ENCODE measurements at places on chromosomes 7 and 10.

DNA sequence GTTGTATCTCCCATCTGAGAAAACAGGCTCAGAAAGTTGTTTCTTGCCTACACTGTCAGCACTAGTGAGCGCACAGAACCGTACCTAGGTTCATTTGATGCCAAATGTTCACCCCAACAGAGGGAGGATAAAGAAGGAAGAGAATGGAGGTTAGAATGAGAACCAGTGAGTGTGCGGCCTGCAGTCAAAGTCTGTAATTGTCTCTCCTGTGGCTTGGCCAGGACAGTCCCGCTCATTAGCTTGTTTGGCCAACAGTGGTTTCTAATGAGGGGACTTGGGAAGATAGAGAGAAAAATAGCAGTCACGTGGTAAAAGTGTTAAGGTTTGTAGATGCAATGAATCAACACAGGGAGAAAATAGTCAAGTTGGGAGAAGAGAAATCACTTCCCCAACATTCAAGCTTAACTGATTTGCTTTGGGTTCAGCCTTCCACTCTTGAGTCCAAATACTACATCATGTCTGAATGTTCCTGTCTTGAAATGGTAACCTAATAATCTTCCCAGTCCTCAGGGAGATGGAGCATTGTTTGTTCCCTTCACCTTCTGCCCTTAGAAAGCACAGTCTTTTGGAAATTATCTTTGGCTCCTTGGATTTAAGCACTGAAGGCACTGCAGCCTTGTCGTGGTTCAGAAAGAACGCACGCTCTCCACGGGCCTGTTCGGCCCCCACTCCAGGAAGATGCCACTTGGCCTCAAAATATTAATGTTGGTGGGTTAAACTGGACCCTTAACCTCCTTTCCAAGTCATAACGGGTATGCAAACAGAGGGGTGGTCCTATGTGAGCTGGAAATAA, 360.4 kb upstream of the ZNF32 start:
- no peak for DNase-seq

DNA sequence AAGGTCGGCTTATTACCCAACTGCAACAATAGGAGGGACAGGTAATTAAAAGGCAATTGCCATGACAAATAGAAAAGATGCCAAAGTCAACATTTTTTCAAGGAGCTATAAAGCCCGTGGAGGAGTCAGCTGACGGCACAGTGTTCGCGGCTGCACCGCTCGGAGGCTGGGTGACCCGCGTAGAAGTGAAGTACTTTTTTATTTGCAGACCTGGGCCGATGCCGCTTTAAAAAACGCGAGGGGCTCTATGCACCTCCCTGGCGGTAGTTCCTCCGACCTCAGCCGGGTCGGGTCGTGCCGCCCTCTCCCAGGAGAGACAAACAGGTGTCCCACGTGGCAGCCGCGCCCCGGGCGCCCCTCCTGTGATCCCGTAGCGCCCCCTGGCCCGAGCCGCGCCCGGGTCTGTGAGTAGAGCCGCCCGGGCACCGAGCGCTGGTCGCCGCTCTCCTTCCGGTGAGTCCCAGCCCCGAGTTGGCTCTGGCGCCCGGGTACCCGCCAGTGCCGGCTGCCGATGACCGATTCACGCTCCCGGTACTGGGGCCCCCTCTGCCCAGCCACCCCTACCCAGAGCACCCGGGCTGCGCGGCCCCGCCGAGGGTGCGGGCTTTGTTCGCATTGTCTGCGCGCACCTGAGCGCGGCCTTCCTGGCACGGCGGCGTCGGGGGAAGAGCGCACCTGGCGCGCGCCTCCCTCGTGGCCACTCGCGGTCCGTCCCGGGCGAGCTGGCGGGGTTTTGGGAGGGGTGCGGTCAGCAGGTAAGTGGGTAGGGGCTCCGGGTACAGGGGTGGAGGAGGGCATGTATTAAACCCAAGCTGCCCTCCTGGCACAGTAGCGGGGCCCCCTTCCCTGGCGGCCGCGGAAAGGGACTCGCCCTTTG, at the start of gene VWA2:
Gene VWA2, plus strand, starts transcription at position 138 of the 877 bp plus-strand sequence. CDS start 9,460 bp downstream, outside the sequence.
- DNase-seq = peak; percentile 6

DNA sequence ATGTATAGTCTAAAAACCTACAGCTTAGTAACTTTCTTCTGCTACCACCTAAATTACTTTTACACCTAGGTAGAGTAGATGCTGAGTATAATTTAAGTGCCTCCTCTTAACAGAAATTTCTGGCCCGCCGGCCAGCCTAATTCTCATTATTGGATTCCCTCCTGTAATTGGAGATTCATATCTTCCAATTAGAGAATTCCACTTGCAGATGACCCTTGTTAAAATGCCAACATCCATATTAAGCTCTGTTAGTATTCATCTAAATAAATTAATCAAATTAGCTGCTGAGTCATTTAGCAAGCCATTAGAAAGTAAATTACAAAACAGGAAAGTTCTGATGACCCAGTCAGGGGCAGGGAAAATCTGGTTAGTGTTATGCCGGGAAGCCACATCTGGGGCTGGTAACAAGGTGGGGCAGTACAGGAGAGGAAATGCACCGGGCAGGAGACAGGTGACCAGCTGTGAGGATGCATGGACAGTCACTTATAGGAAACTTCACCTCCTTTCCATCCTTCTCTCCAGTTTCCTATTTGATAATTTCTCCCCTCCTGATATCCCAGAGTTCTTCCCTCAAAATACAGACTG, 82.8 kb downstream of the ORC5 start:
- DNase-seq = no peak

- DNase-seq = no peak
Measured at GRCh38 chr7:66535414-66536329, 93.0 kb upstream of the KCTD7 start.

GRCh38 chr7:100896732-100897608, 1.3 kb upstream of the ACHE start:
- DNase-seq = peak; percentile 73

DNA sequence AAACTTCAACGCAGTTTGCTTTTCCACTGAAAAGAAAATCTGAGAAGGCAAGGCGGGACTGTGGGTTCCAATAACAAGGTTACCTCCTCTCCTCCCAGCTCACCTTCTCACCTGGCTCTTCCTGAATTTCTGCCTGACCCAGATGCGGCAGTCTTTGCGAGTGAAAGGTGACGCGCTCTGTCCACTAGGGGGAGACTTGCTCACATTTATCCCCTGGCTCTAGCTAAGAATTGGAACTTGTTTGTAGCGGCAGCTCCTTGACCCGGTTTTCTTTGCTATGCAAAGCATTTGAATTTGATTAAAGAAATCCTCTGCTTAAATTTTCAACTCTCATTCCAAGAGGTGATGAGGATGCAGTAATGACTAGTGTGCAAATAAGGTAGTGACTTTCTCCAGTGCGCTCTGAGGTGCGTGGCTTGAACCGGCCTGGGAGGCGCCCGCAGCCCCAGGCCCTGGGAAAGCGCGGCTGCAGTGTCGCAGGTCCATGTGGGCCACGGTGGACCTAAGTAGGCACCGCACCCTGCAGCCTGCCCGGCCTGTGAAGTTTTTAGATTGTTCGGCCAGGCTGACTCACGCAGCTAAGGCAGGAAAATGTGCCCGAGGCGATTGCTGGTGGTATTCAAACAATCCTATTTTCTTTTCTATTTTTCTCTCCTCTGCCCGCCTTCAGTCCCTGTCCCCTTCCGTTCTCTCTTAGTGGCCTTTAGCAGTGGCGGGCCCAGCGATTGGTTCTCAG, 336.9 kb upstream of the NPSR1 start:
- peak; percentile 42 for DNase-seq

DNA sequence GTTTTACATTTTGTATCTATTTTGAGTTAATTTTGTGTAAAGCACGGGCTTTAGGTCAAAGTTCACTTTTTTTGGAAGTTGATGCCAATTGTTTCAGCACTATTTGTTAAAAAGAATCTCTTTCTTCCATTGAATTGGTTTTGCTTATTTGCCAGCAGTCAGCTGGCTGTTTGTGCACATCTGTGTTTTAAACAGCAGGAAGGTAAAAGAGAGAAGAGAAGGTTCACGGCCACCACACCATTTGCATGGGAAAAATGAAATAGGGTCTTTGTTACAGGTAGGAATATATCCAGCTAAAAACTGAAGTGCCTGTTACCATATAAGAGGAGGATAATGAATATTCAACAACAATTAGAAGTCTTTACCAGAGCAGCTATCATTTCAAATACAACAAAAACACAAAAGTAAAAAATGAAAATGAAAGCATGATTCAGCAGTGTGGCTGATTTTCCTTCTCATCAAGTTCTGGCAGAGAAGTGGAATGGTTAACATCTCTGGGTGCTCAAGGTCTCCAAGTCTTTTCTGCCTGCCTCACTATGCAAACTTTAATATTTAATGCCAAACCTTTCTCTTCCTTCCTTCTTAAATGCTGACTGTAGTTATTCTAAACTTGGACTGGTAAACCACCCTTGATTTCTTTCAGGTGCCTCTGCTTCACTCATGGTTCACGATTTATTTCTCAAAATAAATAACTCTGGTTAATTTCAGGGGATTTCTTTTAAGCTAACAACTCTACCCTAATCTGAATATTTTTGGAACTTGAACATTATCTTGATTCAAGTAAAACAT, 841.5 kb downstream of the GRM8 start:
- no peak for DNase-seq

- DNase-seq = no peak
Measured at GRCh38 chr10:118483496-118483895, 112.0 kb downstream of the PRLHR start.

DNA sequence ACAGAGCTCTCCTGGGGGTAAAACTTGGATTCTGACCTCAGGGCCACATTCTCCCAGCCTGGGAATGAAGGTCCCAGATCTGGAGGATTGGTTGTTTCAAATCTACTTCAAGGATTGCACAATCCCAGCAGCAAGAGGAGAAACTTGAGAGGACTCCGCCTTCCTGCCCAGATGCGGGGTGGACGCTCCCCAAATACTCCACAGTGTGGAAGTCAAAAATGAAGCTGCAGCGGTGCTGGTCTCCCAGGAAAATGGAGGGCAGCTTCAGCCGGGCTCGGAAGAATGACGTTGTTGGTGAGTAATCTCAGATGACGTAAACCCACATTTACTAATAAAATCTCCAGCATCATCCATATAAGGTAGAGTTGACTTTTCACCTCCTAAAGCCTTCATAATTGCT, 31.5 kb upstream of the PPP2R2D start:
- DNase-seq = no peak

DNA sequence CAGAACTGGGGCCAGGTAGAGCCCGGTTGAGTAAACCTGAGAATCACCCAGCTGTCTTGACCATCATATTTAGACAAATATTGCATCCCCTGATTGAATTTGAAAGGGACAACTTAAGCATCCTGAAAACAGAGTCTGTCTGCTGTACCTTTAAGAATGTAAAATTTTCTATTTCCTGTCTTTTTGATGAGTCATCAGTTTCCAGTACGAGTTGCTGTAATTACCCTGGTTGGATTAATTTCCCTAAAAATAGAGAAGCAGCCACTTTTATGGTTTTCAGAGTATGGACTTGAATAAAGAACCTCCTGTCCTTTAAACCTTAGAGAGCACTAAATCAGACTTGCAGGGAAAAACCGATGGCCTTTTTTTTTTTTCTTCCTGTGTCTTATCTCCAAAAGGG, 164.6 kb upstream of the SH2B2 start:
- DNase-seq = no peak

DNA sequence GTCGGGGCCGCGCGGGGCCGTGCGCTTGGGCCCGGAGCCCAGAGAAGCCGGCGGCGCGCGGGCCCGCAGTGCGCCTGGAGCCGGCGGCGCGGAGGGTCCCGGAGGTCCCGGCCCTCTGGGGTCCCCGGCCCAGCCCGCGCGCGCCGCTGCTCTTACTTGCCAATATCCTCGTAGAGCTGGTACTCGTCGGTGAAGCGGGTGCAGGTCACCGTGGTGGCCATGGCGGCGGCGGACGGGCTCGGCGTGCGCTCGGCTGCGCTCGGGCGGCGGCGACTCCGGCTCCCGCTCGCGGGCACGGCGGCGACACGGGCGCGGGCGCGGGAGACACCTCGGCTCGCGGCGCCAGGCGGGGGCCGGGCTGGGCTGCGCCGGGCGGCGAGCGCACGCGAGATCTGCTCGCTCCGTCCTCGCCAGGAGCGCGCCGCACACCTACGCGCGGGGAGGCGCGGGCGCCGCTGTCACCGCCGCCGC, at the start of gene CAMK2B:
Gene CAMK2B, minus strand, starts transcription at position 394 of the 471 bp plus-strand sequence. Its CDS starts 173 bp downstream, at position 221.
- DNase-seq = no peak

DNA sequence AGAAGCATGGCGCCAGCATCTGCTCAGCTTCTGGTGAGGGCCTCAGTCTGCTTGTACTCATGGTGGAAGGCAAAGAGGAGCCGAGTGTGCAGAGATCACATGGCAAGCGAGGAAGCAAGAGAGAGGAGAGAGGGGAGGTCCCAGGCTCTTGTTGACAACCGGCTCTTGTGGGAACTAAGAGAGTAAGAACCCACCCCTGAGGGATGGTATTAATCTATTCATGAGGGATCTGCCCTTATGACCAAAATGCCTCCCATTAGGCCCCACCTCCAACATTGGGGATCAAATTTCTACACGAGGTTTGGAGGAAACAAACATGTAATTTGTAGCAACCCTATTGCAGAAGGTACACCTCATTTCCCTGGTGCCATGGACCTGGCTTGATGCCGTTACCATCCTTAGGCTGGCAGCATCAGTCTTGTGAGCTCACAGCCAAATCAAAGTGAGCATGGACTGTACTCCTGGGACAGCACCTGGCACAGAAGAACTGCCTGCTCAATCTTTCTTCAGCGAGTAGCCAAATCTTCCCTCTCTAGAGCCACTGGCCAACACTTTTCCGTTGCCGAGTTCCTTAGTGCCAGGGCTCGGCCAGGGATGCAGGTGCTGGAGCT, 6.5 kb downstream of the BTBD16 start:
- no peak for DNase-seq

GRCh38 chr10:88840104-88840503, 11.5 kb downstream of the ANKRD22 start:
- no peak for DNase-seq

- DNase-seq = no peak
Measured at GRCh38 chr10:100209303-100209702, 20.1 kb downstream of the CHUK start.

DNA sequence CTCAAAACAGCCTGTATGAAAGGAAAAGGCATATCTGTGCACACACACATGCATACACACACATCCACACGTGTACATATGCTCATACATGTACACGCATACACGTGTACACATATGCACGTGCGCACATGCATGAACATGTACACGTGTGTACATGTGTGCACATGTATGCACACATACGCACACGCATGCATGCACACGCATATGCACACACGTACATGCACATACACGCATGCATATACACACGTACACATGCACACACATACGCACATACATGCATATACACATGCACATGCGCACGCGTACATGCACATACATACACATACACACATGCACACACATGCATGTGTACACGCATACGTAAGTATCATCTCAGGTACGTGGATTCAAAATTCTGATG, 19.4 kb downstream of the DIP2C start:
- DNase-seq = no peak

DNA sequence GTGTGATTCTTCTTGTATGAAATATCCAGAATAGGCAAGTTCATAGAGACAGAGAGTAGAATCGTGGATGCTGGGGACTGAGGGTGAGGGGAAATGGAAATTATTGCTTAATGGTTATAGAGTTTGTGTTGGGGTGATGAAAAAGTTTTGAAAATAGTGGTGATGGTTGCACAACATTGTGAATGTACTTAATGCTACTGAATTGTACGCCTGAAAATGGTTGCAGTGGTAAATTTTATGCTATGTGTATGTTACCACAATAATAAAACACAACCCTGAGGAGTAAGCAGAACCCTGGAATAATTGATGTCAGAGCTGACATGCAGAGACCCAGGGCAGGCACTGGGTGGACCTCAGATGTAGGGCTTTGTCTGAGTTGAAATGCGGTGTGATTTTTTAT, 57.6 kb downstream of the TACR2 start:
- DNase-seq = no peak

GRCh38 chr10:71547876-71548846, 151.4 kb downstream of the CDH23 start:
- DNase-seq = peak; percentile 5

- DNase-seq = no peak
Measured at GRCh38 chr7:156558198-156558597, 82.4 kb upstream of the RNF32 start.

Measured in CD4-positive, alpha-beta T cell treated with Interleukin-10 for 1 hour (primary cell).